Bone marrow (tissue), 2 donors: ENCODE measurements at places on chromosomes 1 and 21.

- DNase-seq: no peak
Measured at GRCh38 chr1:61000327-61000726, 82.0 kb upstream of the NFIA start.

- no peak for DNase-seq
Measured at GRCh38 chr1:205249651-205250050, 21.9 kb downstream of the TMCC2 start.

DNA sequence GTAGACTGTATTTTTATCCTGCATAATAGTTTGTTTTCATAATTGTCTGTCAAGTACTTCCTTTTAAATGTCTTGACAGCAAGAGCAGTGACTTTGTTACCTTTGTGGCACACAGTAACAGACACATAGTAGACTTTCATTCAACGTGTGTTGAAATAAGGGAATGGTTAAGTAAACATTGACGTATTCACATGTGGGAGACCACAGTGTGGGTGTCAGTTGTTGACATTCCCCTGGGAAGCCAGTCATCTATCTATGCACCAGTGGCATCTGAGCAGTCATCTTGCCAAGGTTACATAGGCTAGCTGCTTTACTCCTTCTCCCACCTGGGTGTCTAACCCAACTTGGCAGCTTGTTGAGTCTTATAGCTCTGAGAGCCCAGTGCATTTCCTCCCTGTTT, 1.4 kb upstream of the NUP133 start:
- DNase-seq: no peak

DNA sequence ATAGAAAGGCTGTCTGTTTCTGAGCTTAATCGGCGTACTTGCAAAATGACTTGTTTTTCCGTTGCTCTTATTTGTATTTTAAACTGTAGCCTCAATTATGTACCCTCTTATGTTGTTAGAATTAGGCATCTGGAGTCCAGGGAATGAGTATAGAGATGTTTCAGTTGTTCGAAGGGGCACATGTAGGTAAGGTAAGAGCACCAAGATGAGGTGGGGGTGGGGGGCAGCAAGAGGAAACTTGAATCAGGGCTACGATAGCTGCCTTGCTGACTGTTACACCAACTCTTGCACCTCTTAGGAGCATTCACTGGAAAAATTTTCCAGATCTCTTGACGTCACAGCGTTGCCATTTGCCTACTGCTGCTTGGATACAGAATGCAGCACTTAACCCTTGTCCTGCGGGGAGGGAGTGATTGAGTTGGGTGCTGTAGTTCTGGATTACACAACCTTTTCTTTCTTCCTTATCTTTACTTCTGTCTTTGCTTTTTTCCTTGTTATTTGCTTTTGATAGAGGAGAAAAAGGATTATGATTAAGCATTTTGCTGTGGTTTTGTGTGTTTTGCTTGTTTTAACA, 3.2 kb downstream of the ATP1B1 start:
- no peak for DNase-seq

GRCh38 chr21:17467392-17467791, 45.5 kb upstream of the CXADR start:
- no peak for DNase-seq

DNA sequence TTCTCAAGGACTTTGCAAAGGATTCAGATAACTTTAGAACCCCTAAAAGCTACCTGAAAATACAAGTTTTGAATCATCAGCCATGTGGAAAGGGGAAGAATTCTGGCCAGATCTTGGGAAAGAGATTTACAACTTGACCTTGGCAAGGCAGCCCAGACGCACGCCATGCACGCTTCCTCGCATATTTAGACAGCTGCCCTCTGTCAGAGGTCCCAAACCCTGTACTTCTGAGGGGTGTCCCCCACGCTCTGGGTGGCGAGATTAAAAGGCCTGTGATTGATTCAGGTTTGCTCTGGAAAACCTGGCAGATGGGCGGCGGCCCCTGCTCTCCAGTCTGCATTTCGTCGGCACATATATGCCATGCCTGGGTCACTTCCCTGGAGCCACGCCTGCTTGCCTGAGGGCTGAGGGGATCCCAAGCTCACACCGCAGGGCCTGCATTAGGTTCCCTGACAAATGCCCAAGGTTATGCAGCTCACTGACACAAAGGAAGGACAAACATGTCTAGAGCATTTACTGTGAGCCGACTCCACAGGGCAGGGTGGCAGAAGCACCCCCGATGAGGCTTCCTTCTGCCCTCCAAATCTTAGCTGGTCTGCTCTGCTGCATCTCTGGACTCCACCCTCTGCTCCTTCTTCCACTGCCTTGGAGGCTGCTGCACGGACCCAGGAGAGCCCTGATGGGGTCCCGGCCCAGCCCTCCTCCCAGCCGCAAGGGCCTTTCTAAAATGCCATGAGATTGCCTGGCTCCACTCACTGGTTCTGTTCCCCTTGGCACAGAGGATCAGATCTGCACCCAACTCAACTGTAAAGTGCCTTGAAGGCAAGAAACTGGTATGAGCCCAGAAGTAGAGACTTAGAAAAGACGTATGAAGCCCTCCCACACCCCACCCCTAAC, 103.9 kb downstream of the BCAR3 start:
- DNase-seq: no peak

GRCh38 chr21:30329203-30329875, 8.2 kb downstream of the KRTAP27-1 start:
- DNase-seq: no peak

- no peak for DNase-seq
Measured at GRCh38 chr1:233340966-233341516, 13.5 kb downstream of the MAP3K21 start.

GRCh38 chr1:217493290-217493689, 137.6 kb downstream of the GPATCH2 start:
- DNase-seq: no peak

GRCh38 chr1:182917378-182917777, 35.6 kb downstream of the SHCBP1L start:
- no peak for DNase-seq

- no peak for DNase-seq
Measured at GRCh38 chr1:174160603-174161002, 1.3 kb downstream of the RABGAP1L start.

DNA sequence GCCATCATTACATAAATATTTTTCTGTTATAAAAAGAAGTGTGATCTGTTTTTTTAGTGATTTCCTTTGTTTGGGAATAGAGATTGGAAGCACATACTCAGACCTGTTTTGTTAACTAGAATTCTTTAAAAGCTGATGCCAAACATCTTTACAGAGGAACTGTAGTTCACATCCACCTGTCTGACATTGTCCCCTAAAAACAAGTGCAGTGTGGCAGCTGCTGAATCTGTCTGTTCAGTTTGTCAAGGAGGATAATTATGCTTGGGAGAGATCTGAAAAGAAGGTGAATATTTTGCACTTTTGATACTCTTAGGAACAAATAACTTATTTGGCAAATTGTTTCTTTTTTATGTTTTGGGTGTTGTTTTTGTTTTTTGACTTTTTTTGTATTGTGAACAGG, 13.6 kb downstream of the AGMAT start:
- DNase-seq: no peak

- DNase-seq: no peak
Measured at GRCh38 chr1:2108213-2108876, 58.1 kb downstream of the PRKCZ start.

GRCh38 chr1:221356693-221357092, 385.2 kb downstream of the DUSP10 start:
- DNase-seq: no peak

DNA sequence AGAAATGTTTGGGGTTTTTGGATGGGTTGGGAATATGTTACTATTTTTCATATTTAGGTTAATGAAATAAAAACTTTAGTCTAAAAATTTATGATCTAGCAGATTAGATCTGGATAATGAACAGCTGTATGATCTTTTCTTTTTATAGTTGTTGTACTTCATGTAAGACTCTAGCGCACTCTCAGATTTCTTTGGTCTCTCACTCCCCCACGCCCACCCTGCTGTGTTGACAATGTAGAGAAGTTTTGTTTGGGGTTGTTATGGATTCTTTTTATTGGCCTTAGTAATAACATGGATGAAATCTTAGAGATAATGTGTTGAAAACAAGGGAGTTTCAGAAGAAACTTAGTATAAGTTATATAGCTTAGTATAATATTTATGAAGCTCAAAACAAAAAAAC, 5.5 kb downstream of the KLF18 start:
- no peak for DNase-seq

DNA sequence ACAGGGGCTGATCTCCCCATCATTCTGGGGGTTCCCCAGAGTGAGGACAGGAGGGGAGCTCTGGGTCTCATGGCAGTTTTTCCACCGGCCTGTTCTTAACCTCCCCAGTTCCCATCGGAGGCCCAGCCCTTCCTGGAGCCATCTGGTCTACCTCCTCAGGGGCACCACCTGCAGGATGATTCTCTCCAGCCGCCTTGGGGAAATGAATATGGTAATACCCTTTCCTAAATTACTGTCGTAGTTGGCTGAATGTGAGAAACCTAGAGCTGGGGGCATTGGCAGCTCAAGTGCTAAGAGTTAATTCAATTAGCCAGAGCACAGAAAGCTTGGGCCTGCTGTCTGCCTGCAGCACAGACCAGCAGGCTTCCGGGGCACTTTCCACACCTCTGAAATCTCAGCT, 64.9 kb downstream of the TAS1R2 start:
- no peak for DNase-seq

- no peak for DNase-seq
Measured at GRCh38 chr1:164651351-164651951, 92.5 kb downstream of the PBX1 start.

DNA sequence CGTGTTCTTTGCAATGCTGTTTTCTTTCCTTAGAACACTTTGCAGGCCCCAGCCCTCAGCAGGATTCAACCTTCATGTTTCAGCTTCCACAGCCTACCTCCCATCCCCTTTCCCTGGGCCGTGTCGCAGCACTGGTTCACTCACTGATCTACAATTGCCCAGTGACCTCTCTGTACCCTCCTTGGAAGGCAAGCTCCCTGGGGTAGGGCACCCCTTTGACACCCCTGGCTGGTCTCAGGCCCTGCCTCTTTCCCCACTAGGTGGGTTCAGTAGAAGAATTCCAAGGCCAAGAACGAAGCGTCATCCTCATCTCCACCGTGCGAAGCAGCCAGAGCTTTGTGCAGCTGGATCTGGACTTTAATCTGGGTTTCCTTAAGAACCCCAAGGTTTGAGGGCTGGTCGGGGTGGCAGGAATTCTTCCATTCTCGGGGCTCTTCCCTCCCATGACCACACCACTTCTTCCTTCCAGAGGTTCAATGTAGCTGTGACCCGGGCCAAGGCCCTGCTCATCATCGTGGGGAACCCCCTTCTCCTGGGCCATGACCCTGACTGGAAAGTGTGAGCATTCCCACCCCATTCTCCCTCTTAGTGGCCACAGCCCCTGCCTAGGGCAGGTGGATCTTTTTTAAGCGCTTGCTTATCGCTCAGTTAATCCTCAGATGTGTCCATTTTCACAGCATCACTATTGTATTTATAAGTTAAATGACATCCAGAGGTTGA, 7.3 kb downstream of the RHOC start:
- no peak for DNase-seq

DNA sequence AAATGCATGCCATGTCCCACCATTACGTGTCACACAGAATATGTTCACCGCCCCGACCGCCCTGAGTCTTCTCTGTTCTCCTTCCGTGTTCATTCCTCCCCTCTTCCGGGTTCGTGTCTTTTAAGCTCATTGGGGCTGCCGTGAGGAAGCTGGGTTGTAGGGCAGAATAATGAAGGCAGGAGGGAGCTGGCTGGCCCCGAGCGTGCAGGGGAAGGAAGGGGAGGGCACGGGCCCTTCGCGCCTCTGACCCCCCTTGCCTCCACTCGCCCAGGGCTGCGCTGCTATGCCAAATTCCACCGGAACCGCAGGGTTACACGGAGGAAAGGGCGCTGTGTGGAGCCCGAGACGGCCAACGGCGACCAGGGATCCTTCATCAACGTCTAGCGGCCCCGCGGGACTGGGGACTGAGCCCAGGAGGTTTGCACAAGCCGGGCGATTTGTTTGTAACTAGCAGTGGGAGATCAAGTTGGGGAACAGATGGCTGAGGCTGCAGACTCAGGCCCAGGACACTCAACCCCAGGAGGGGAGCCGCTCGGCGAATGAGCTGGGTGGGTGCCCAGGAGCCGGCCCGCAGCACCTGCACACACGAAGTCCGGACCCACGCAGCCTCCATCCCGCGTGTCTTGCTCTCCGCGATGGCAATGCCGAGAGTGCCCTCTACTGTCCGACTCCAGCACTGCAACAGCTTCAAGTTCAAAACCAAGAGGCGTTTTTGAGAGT, 16.5 kb upstream of the AGTRAP start:
- peak; percentile 84 for DNase-seq

DNA sequence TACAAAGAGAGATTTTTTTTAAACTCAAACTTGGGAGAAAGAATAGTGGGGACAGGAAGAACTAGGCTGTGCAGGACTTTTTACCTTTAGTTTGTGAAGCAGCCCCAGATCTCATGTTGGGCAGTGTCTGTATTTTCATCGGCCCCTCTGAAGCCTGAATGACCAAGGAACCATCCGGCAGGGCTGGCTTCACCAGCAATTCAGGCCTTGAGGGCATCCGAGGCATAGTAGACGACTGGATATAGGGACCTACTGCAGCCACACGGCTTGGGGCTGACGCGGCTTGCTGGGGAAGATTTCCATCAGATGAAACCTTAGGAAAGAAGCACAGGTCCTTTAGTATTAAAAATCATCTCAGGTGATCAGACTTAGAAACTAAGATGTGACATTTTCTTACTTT, 43.7 kb downstream of the TP53BP2 start:
- no peak for DNase-seq

DNA sequence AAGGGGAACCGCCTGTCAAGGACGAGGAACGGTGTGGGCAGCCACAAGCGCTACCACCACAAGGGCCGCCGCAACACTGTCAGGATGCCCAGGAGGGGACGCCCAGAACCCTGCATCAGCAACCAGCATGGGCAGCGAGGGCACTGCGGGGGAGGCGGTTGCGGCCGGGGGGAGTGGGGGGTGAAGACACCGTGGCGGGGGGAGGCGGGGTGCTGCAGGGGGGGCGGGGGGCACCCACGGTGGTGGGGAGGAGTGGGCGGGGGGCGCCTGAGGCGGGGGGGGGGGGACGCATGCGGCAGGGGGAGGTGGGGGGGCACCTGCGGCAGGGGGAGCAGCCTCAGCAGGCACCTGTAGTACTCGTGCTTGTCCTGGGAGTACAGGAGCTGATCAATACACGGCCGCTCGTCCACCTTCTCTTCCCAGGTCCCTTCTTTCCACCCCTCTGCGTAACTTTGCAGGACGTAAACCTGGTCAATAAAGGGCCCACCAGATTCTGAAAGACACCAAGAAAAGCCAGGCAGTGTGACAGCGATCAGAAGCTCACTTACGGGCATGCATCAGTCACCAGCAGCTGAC, 4.6 kb downstream of the POFUT2 start:
- DNase-seq: no peak

DNA sequence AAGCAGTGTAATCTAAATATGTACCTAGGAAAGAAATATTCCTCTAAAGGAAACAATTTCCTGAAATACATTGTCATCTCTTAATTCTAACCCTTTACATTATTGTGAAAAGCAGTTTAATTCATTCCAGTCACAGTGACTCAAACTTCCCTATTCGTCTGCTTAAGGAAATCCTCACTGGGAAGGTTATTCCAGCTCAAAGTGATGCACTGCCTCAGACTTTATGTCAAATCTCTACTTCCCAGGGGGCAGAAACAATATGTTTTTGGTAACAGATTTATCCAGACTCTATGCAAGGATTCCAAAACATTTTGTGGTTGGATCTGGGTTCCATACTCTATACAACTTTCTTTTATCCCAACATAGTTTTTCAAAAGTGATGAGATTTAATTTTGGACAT, 145.2 kb downstream of the NTMT2 start:
- DNase-seq: no peak

- DNase-seq: no peak
Measured at GRCh38 chr1:39640861-39641260, 1.4 kb upstream of the HEYL start.

GRCh38 chr21:31634993-31635392, 24.5 kb upstream of the SOD1 start:
- no peak for DNase-seq

GRCh38 chr1:234262007-234262753, 111.1 kb upstream of the COA6 start:
- DNase-seq: no peak
